SJSA1 (cell line): ENCODE measurements at places on chromosomes 12 and 14. TPM values are rescaled to one million over a fixed set of nuclear protein-coding genes. Genes with fewer than 3 reads are reported as not detected.

GRCh38 chr12:65607401-65607841 is 216.9 kb upstream of the HMGA2 start:
- DNase-seq: no peak
- H3K27ac ChIP-seq: no peak overlapping the region
- H3K27me3 ChIP-seq: no peaks in the 10 kb centered on the region
- H3K4me1 ChIP-seq: peaks cover 63% of the 10 kb centered on the region

GRCh38 chr12:14941369-14941768 is 3.0 kb upstream of the ERP27 start:
- no peaks in the 10 kb centered on the region for H3K4me1 ChIP-seq
- peaks cover 7% of the 10 kb centered on the region; the same call in 1 of the 2 replicates for H3K36me3 ChIP-seq
- H3K27ac ChIP-seq: no peak overlapping the region
- no peak overlapping the region for H3K4me3 ChIP-seq
- H3K27me3 ChIP-seq: no peaks in the 10 kb centered on the region

DNA sequence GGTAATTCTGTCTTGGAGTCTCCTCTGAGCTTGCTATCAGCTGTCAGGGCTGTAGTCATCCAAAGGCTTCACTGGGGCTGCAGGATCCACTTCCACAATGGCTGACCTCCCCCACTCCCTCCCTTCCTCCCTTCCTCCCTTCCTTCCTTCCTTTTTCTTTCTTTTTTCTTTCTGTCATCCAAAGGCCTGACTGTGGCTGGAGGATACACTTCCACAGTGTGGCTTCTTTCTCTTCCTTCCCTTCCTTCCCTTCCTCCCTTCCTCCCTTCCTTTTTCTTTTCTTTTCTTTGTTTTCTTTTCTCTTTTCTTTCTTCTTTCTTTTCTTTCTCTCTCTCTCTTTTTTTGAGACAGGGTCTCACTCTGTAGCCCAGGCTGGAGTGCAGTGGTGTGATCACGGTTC is 30.6 kb downstream of the ARF6 start:
- H3K4me1 ChIP-seq: peaks cover 7% of the 10 kb centered on the region
- H3K27me3 ChIP-seq: no peaks in the 10 kb centered on the region
- DNase-seq: no peak
- H3K27ac ChIP-seq: no peak overlapping the region

GRCh38 chr12:51152953-51153352 is 20.0 kb downstream of the TFCP2 start:
- no peaks in the 10 kb centered on the region for H3K27me3 ChIP-seq
- no peak overlapping the region for H3K4me3 ChIP-seq
- H3K36me3 ChIP-seq: no peaks in the 10 kb centered on the region; the same call in 1 of the 2 replicates
- H3K4me1 ChIP-seq: no peaks in the 10 kb centered on the region

DNA sequence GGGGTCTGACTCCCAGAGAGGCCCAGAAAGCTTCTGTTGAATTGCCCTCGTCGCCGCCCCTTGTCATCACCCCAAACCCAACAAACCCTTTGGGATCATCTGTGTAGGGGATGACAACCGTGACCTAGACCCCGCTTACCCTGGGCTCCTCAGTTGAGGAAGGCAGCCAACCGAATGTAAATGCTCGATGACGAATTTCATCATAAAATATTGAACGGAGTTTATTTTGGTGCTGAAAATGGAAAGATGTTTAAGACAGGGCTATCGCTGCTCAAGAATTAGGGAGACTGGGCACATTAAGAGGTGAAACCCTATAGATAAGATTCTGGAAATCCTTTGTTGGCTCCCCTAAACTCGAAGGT is 512 bp downstream of the ACTR10 start:
- peaks cover 9% of the 10 kb centered on the region for H3K36me3 ChIP-seq
- H3K27me3 ChIP-seq: peaks cover 8% of the 10 kb centered on the region; the same call in 1 of the 2 replicates
- peaks cover 10% of the 10 kb centered on the region; the same call in 1 of the 2 replicates for H3K4me1 ChIP-seq

GRCh38 chr14:42535397-42535796 is 928.7 kb downstream of the LRFN5 start:
- DNase-seq: no peak
- no peaks in the 10 kb centered on the region for H3K36me3 ChIP-seq
- no peak overlapping the region for H3K4me3 ChIP-seq
- no peaks in the 10 kb centered on the region for H3K27me3 ChIP-seq
- no peaks in the 10 kb centered on the region for H3K4me1 ChIP-seq
- H3K27ac ChIP-seq: no peak overlapping the region

DNA sequence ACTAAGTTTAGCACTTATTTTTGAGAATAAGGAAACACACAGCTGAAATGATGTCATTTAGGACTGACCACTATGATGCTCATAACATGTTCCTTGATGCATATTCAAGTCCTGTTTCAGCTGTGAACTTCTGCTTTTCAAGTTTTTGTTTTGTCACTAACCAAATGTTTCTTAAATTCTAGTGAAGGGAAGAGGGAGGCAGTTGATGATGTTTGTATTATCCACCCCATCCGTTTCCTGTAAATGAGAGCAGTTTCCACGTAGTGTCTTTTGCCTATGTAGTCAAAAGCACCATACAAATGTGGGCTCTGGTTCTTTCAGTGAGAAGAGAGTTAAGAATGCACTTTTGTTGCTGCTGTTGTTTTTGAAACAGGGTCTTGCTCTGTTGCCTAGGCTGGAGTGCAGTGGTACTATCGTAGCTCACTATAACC is 491.8 kb downstream of the PCNX1 start:
- H3K27ac ChIP-seq: no peak overlapping the region
- H3K4me3 ChIP-seq: no peak overlapping the region

DNA sequence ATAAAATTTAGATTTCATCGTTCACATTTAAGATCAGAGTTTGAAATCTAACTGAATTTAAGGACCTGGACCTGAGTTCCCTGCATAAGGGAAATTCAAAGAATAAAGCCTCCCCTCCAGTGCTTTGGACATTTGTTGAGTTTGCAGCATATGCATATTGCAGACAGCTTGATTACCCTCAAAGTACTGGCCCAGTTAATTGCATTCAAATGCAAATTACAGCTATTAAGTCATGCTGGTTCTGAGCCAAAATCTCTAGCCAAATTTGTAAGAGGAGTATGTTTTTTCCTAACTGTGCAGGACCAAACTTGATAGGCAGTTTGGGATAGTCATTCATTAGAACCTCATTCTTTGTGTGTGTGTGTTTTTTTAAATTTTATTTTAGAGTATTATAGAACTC is 9.1 kb upstream of the KIF21A start:
- H3K36me3 ChIP-seq: no peaks in the 10 kb centered on the region
- no peak overlapping the region for H3K4me3 ChIP-seq
- no peak for DNase-seq

DNA sequence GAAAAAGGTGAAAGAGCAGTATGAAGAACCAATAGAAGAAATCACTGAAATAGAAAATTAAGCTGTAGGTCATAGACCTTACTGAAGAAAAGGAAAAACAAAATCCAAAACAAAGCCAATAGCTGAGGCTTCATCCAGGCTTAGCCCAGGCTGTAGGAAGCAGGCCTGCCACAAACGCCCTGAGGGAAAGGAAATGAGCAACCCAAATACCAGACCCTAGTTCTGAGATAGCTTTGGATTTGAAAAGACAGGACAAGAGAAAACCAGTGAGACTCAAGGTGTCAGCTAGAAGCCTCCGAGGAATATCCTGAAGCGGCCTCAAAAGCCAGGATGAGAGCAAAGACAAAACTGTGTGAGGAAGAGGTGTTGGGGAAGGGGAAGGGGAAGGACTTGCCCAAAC is 79.2 kb downstream of the FERMT2 start:
- peaks cover 6% of the 10 kb centered on the region for H3K4me1 ChIP-seq
- H3K27ac ChIP-seq: no peak overlapping the region
- DNase-seq: no peak
- no peak overlapping the region for H3K4me3 ChIP-seq
- peaks cover 96% of the 10 kb centered on the region for H3K36me3 ChIP-seq

The GSKIP gene
- total RNA-seq: 41.5 and 45.0 TPM in 2 replicates

The ACOT4 gene
- total RNA-seq: 1.1 and 2.1 TPM in 2 replicates

The MMP19 gene
- total RNA-seq: 9.8 and 14.5 TPM in 2 replicates

The ZNF740 gene
- 2.1 and 6.8 TPM in 2 replicates for total RNA-seq

The RBP5 gene
- not detected in 2 replicates for total RNA-seq
